ENCODE measurements at places on chromosomes 1 and 21.

DNA sequence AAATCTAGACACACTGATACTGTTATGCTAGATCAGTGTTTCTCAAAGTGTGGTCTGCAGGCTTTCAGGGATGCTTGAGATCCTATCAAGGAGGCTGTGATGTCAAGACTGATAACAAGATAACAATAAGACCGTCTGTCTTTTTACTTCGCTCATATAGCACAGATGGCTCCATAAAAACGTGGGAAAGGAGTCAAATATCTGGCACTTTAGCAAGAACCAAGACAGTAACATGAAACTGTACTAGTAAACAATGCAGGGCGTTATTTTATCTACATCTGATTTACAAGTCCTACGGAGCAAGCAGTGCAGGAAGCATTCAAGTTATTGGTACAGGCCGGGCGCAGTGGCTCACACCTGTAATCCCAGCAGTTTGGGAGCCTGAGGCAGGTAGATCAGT, 3.6 kb upstream of the SPRR3 start:
- DNase-seq = no peak

DNA sequence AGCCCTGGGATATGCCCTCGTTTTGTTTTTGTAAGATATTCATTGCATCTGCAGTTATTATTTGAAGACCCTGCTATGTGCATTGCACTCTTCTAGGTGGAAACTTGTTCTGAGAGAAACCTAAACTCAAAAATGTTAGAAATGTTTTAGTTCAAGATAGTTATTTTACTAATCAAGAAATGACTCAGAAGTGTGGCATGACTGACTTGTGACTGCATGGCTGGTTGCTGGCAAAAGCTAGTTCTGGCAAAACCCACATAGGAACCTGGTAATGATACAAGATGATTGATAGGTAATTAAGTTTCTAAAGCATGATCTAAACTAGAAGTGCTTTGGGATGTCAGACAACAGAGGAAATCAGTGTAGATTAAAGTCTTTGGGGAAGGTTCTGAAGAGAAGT, 33.8 kb upstream of the NFASC start:
- DNase-seq = no peak

DNA sequence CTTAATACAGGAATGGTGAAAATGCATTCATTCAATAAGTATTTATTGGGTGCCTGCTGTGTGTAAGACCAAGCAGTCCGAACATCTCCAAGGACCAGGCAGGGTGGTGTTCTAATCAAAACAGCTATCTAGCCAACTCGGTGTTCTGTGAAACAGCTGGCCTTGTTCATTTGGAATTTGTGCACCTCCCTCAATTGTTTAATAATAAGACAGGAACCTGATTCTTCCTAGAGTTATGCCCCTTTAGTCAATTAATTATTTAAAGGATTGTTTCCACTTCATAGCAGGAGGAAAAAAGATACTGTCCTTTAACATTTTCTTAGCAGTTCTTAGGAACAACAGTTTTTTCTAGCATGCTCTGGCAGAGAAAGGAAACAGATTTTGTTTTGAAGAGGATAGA, 30.4 kb downstream of the S100A10 start:
- no peak for DNase-seq

- no peak for DNase-seq
These were observed 75.0 kb upstream of the MRPS6 start for GRCh38 chr21:33998402-33998801.

- DNase-seq = no peak
These were observed 31.4 kb downstream of the IFI16 start for GRCh38 chr1:159040893-159041724.

DNA sequence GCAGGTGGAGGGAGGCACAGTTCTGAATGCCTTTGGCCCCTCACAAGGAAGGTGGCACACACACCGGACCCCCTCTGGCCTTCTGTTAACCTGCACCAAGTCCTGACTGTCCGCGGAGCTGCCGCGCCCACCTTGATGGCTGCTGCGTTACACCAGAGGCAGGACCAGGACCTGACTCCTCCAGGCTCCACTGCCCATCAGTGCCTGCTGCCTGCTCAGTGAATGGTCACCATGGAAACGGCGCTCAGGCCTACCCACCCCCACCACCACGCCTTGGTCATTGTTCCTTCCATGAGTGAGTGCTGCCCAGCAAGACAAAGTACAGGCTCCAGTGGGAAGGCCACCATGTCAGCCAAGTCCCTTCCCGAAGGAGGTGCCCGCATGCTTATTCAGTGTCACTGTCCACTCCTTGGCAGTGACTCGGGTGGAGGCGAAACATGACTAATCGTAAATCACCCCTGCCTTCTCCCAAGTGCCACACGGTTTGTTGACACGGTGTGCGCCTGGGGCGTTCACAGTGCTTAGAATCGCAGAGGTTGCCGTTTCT, 57.3 kb downstream of the SLC37A1 start:
- peak; percentile 86 for DNase-seq

DNA sequence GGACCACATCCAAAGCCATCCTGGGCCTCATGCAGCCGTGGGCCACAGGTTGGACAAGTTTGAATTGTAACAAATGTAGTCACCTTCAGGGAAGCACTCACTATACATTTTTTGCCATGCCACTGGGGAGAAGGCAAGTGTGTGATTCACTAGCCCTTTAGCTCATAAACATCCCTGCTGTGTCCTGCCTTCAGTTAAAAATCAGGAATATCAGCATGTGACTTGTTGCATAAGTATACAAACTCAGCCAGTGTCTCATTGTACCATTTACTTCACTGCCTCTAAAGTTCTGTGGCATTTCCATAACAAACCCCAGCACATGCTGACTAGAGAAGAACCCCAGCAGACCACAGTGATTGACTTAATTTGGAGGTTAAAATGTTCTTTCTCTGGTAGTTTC, 142.0 kb upstream of the C1orf105 start:
- DNase-seq = no peak

DNA sequence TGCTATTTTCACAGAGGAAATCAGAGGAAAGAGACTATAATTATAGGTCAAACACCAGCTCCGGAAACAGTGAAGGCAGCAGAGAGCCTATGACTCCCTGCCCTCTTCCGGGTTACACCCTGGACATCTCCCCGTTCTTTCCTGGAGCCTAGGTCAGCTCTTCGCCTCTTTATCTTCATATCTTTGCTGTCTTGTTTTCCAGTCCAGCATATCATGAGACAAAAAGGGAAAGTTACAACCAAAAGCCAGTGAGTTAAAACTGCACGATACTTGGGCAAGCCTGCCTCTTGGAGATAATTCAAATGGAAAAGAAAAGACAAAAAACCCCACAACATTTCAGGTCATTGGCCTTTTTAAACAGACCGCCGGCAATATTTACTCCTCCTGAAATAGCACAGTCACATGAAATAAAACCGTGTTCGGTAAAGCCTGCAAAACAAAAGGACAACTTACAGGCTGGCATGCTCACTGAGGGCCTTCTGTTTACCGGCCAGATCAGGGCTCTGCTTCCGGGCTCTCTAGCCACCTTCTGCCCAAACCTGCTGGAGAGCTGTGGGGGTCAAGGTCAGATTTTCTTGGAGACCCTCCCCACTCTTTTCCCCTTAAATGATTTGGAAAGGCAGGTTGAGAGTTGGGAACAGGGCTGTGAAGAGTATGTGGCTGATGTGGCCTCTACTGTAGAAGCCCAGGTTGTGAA, 42.8 kb upstream of the PPP2R5A start:
- DNase-seq = no peak

DNA sequence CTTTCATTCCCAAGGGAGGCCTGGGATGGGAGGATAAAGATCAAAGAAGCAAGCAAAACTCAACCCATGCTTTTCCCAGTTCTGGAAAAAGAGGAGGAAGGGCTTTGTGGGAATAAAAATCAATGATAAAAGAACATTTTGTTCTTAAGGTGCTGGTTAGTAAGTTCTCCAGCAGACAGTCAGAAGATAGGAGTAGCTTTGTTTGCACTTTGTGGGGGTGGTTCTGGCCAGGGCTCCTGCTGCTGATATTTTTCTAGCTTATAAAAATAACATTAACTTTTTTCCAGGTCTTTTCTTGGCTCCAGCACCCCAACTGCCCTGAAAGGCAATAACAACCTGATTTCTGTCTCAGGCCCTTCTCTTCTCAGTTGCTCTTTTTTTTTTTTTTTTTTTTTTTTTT, 220.0 kb downstream of the FGGY start:
- no peak for DNase-seq

DNA sequence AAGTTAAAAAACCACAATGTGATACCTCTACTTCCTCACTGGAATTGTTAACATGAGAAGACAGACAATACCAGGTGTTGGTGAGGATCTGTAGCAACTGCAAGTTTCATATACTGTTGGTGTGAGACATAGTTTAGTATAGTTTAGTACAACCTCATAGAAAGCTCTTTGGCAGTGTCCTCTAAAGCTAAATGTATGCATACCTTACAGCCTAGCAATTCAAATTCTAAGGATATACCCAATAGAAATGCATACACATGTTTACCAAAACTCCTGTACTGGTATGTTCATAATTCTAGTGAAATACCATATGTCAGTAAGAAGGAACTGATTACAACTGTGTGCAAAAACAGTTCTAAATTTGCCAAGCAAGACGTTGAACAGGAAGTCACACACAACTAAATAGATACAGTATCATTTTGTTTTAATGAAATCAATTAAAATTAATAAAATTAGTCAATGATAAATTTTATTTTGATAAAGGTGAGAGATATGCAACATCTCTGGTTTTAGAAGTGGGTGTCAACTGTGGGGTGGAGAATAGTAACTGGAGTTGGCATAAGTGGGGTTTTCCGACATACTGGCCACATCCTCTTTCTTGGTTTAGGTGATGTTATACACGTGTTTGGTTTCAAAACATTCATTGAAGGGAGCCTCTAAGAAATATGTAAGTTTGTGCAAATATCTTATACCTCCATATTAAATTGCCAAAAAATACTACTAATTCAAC, 450.7 kb downstream of the PTPRC start:
- DNase-seq = no peak

DNA sequence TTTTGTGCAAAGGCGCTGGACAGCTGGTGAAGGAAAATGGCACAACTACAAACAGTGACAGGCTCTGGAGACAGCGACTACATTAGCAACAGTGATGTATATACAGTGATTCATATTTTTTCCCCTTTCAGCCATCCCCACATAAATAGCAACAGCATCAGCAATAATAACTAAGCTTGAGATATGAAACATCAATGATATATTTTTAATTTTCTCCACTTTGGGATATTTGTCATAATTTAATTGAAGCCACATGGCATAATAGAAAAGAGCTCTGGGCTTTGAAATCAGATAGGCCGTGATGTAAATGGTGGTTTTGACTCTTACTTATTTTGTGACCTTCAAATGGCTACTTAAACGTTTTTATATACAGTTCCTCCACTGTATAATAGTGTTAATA, 764.3 kb upstream of the PRMT6 start:
- DNase-seq = no peak

DNA sequence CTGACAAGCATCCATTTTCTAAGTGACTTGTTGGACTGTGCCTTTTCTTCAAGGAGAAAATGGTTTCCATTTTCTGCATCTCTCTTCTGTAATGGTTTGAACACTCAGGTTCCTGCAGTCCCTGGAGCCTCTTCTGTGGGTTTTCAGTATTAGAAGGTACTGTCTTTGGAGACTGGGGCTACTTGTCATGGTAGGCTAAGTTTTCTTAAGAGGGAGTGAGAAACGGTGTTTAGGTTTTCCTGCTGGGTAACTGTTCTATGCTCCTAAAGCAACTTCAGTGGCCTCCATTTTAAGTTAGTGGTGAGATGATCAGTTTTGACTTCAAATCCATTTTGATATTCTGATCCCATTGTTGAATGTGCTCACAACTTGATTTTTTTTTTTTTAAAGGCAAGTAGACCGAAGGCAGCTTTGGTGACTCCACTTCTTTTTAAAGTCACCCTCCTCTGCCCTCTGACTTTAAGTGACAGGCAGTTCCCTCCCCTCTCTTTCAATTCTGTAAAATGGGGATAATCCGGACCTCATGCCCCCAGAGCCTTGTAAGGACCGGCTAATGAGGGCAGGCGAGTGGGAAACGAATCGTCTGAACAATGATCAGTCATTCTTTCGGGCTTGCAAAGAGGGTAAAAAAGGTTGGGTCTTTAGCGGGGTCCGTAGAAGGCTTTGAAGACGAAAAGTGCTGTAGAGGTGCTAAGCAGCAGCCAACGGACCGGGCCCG, 1.0 kb upstream of the ARID1A start:
- DNase-seq = no peak

DNA sequence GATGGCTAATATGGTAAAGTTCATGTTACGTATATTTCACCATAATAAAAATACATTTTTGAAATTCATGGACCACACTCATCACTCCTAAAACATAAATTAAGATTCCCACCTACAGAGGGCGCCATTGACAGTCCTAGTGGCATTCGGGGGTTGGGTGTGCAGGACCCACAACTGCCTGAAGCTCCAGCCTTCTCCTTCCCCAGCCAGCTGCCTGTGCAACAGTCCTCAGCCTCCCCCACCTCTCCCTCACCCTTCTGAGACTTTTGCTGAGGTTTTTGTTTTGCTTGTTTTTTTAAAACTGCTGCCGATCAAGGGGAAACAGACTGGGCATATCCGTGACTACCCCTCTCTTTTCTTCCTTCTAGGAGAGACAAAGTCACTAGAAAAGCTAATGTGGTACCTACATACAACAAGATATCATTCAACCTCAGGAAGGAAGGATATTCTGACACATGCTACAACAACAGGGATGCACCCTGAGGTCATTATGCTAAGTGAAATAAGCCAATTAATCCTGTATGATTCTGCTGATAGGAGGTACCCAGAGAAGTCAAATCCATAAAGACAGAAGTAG, 9.2 kb upstream of the EVA1C start:
- peak; percentile 83 for DNase-seq

DNA sequence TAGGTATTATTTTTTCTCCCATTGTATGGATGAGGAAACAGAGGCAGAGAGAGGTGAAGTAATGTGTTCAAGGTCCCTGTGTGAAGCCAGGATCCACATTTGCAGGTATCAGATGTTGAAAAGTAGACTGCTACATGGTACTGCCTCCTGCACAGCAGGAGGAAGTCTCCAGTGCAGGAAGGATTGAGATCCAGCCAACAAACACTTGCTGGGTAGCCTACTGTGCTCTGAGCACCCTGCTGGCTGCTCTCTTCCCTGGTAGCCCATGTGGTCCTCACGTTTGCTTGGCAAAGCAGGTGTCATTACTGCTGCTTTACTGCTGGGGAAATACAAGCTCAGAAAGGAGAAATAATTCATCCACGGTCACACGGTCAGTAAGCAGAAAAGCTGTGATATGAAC, 21.3 kb upstream of the GRIK3 start:
- no peak for DNase-seq
